ENCODE measurements at places on chromosomes 12 and 14.

DNA sequence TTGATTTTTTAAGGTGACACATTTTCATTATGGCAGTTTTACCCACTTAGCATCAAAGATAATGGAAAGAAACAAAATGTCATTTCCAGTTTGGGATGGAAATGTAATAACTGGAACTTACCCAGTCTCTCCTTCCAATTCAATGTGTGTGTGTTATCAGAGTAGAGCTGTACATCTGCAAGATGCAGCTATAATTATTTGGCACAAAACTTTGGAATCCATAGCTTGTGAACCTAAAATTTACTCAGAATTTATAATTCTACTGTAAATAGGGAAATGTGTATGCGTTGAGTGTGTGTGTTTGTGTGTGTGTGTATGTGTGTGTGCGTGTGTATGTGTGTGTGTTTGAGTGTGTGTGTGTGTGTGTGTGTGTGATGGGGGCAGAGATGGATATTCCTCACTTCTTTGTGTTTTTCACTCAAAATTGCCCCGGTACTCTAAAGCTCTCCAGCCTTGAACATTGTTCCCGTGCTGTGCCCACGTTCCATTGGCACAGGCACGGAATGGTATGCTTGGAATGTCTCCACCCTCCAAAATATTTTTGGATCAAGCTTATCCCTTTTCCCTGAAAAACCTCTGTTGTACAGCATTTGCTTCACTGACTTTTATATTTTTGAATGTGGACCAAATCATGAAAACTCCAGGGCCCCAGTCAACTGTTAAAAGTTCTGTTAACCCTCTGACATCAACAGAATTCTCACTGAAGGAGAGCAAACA is 150.2 kb upstream of the BMP4 start:
- no peak for DNase-seq

DNA sequence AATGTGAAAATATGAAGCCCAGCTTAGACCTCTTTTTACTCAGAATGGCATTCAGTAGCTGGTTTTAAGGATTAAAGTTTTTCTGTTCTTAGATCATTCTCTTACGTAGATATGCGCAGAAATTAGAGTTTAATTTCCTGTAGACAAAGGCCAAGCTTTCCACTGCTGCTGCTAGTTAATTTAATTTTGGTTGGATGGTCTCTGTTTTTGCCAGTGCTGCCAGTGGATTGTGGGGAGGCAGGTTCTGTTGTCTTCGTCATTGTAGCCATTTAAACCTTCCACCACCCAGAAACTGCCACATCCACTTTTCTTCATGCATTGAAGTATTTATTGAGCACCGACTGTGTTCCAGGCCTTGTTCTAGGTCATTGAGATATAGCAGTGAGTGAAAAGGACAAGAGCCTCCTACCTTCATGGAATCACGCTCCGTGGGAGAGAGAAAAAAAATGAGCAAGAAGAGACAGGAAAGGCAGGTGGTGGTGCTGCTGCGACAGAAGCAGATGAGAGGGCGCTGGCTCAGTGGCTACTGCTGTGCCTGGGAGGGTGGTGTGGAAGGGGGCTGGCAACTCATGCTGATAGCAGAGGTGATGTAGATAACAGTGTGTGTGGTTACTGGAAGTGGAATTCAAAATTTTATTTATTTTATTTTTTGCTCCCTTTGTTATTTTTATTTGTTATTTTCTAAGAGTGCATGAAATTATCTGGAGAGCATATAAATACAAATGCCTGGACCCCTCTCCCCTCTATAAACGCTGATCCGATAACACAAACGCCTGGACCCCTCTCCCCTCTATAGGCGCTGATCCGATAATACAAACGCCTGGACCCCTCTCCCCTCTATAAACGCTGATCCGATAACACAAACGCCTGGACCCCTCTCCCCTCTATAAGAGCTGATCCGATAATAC is 33.3 kb downstream of the DYNC1H1 start:
- no peak for DNase-seq

- DNase-seq = no peak
These were observed 9.3 kb upstream of the PTHLH start for GRCh38 chr12:27981874-27982273.

- no peak for DNase-seq
These were observed 15.3 kb downstream of the DYNC1H1 start for GRCh38 chr14:101979666-101980065.

DNA sequence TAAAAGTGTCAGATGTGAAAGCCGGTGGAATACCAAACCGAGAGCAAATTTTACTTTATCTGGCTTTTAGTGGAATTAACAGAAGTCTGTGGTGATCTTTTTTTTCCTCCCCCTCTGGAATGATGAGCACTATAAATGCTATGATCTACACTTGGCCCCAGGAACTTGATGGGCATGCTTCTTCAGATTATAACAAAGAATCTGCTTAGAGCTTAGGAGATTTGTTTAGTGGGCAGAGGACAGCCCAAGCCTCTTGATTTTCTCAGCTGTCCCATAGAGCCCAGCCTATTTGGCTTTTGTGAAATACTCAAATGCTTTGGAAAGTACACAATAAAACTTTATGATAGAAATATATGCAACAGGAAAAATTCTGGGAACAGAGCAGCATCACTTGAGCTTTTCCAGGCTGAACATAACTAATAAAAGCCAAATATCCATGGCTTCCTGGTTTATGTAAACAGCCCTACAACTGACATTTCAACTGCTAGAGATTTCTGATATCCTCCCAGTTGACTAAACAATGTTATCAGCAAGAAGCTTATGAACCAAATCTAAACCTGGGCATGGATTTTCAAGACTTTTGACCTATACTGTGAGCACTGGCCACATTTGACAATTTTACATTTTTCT is 149.6 kb downstream of the PLXNC1 start:
- no peak for DNase-seq

GRCh38 chr12:121986489-121987245 is 35.0 kb upstream of the BCL7A start:
- no peak for DNase-seq

- no peak for DNase-seq
These were observed 80.1 kb downstream of the ETV6 start for GRCh38 chr12:11729439-11730150.

GRCh38 chr12:87795555-87795954 is 233.6 kb downstream of the C12orf50 start:
- DNase-seq = no peak

GRCh38 chr14:27267876-27268275 is 670.0 kb upstream of the NOVA1 start:
- no peak for DNase-seq

- no peak for DNase-seq
These were observed 77.2 kb downstream of the PTPRR start for GRCh38 chr12:70843363-70843762.

DNA sequence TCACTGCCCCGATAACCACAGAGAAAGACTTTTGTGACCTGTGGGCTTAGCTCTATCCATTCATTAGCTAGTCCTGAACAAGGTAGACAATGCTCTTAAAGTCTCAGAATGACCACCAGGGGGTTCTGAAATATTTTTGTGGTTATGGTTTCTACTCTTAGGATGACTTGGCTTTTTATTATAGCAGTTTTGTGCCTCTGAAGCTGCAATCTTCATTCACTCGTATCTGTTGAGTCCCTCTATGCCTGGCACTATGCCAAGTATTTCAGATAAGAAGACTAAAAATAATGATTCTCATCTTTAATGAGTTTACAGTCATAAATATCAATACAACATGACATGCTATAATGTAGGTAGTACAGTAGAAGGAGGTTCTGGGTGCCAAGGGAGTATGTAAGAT is 130.8 kb upstream of the TRHDE start:
- no peak for DNase-seq

- DNase-seq = peak; percentile 67
These were observed 39.4 kb upstream of the PPP2R5C start for GRCh38 chr14:101721951-101722661.

- no peak for DNase-seq
These were observed 12.1 kb downstream of the ACADS start for GRCh38 chr12:120737557-120738251.

- no peak for DNase-seq
These were observed 248.0 kb downstream of the RASSF9 start for GRCh38 chr12:85588221-85588620.

DNA sequence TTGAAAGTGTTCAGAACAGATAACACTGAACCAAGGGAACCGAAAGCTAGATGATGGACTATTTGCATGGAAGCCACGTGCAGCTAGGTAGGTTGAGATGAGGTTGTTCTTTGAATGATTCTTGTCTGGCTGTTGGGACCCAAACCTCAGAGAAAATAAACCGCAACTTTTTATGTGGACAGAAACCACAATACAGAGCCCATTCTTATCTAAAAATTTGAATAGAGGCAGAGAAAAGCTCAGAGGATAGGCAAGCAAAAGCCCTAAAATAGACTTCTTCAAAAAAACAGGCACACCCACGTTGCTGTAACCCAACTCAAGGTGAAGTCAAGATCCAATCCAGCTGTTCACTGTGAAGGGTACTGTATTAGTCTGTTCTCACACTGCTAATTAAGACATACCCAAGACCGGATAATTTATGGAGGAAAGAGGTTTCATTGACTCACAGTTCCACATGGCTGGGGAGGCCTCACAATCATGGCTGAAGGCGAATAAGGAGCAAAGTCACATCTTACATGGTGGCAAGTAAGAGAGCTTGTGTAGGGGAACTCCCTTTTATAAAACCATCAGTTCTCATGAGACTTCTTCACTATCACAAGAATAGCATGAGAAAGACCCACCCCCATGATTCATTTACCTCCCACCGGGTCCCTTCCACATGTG is 353.8 kb downstream of the AACS start:
- no peak for DNase-seq

DNA sequence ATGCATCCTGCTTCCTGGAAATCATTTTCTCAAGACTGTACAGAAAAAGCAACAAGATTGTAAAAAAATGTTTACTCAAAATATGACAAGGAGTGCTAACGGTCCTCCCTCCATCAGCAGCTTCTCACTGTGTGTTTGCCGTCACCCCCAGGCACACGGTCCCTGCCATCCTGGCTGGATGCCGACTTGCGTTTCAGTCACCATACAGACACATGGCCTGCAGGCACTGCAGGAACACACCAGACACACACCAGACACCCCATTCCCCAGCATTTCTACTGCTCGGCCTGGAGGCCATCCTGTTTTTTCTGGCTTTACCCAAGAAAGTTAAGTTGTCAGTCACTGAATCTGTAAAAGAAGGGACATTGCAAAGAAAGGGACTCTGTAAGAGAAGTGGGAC is 10.8 kb downstream of the KCNK10 start:
- DNase-seq = no peak

DNA sequence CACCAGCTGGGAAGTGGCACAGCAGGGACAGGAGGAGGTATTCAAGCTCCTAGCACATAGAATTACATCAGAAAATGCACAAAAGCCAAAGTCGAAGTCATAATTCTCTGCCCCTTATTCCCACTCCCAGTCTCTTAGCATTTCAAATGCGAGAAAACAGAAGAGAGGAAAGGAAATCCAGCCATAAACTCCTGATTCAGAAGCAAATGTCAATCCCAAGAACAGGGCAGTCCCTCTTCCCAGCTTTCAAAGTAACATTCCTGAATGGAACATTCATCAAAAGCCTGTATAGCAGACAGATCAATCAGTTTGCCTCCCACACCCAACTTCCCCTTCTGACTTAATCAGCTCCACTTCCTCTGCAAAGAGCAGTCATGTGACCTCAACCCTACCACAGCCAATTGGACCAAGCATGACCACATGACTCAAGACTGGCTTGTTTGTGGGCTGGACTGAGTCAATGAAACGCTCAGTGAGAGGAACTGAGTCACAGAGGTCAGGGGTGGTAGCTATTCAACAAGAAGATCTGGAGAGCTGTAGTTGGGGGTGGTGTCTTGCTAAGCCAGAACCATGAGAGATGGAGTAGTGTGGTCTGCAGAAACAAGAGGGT is 41.4 kb upstream of the TUNAR start:
- no peak for DNase-seq

DNA sequence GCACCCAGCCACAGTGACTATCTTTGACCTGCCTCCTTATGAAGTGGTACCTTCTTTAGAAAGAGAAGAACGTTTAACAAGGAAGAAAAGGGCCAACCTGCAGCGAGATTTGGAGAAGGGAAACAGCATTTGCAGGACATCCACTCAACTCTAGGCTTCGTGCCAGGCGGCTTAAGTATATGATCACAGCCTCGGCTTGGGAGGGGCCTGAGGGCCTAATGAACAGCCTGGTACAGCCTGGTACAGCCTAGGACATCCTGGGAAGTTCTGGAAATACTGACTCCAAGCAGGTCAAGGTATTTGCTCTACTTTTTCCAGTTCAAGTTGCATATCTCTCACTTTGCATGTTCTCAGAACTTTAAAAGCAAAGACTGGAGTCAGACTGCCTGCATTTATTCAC is 16.1 kb downstream of the HCAR2 start:
- no peak for DNase-seq

GRCh38 chr12:39984670-39985069 is 121.2 kb downstream of the SLC2A13 start:
- DNase-seq = no peak

- DNase-seq = no peak
These were observed 26.3 kb downstream of the ITGA7 start for GRCh38 chr12:55681142-55682077.

DNA sequence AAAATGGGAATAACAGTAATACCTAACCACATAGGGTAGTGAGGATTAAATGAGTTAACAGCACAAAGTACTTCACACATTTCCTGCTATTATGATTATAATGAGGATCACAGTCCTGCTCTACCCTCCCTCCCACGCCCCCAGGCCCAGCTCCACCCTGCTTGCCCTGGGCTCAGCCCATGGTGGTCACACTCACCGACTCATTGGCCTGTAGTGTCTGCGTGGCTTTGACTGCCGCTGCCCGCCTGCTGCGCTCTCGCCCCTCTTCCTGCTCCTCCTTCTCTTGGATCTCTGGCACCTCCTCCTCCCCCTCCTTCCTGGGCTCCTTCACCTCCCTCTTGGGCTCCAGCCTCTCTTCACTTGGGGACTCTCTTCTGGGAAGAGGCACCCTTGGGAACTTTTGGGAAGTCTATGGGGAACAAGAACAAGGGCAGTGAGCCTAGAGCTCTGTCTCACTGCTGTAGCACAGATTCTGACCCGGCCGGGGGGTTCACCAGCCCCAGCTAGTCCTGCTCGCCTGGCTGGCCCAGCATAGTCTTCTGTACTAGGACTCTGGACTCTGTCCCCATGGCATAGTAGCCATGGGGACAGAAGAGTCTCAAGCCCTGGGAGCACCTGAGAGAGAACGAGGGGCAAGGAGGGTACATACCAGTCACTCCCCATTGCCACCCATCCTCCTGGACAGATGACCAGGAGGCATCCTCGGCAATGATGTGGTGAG is 7.1 kb upstream of the PNMA1 start:
- DNase-seq = no peak

DNA sequence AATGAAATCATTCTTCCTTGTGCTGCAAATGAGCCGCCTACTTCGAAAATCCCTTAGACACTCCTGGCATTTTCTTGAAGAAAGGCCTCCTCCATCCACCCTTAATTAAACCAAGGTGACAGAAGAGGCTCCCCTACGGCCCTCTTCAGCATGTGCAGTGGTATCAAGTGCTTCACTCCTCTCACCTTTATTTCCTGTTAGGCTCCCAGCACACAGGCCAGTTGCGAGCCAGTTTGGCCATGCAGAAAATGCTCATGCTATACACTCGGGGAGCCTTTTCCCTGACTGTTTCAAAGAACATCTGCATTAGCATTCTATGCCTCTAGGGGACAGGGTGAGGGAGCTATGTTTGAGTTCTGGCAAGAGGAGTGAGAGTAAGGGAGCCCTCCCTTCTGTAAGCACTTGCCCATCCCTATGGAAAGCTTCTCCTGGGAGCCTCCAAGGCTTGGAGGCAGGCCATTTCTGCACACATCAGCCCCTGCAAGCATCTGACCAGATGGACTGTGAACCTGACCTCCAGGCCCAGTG is 291.5 kb downstream of the RPS29 start:
- no peak for DNase-seq

GRCh38 chr12:25932971-25933370 is 25.5 kb upstream of the RASSF8 start:
- no peak for DNase-seq

All from activated CD4-positive, CD25-positive, alpha-beta regulatory T cell treated with anti-CD3 and anti-CD28 coated beads, Interleukin-2, amount 50 U/mL, for 72 hours (primary cell).